ENCODE measurements at places on chromosomes 16 and 17. TPM values are rescaled to one million over a fixed set of nuclear protein-coding genes. Genes with fewer than 3 reads are reported as not detected.

The TP53TG3 gene
- total RNA-seq: not detected

The CLEC10A gene
- total RNA-seq: not detected

The SMIM36 gene
- total RNA-seq: not detected

The ICAM2 gene
- 586 TPM for total RNA-seq

Data from endothelial cell of umbilical vein (primary cell).